Small intestine (tissue), 16 donors: ENCODE measurements at places on chromosomes 2 and 18. TPM values are rescaled to one million over a fixed set of nuclear protein-coding genes. Genes with fewer than 3 reads are reported as not detected.

MBP gene
- polyA plus RNA-seq = 14.3 TPM

CLK1 gene
- 281 TPM for polyA plus RNA-seq

CFAP65 gene
- not detected for polyA plus RNA-seq

MATN3 gene
- 0.25 TPM for polyA plus RNA-seq

DAW1 gene
- polyA plus RNA-seq = not detected
